Stimulated activated CD8-positive, alpha-beta memory T cell treated with anti-CD3 and anti-CD28 coated beads, Interleukin-7, amount 100 ng/mL, for 1 hour (primary cell): ENCODE measurements at places on chromosomes 11 and 22.

DNA sequence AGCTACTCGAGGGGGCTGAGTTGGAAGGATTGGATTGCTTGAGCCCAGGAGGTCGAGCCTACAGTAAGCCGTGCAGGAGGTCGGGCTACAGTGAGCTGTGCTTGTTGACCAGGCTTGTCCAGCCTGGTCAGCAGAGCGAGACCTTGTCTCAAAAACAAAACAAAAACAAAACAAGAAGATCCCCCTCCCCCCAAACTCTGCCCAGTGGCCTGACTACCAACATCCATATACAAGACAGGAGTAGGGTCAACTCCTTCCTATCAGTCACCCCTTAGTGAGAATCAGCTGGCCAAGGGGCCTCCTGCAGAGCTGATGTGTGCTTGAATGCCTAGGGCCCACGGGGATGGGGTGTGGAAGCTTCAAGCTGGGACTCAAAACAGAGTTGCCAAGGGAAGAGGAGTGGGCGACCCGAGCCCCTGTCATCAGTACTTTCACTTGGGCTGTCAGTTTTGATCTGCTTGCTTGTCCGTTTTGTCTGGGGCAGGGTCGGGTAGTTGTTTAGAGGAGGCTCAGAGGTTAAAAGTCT is 942 bp upstream of the TSPAN18 start:
- DNase-seq = no peak

DNA sequence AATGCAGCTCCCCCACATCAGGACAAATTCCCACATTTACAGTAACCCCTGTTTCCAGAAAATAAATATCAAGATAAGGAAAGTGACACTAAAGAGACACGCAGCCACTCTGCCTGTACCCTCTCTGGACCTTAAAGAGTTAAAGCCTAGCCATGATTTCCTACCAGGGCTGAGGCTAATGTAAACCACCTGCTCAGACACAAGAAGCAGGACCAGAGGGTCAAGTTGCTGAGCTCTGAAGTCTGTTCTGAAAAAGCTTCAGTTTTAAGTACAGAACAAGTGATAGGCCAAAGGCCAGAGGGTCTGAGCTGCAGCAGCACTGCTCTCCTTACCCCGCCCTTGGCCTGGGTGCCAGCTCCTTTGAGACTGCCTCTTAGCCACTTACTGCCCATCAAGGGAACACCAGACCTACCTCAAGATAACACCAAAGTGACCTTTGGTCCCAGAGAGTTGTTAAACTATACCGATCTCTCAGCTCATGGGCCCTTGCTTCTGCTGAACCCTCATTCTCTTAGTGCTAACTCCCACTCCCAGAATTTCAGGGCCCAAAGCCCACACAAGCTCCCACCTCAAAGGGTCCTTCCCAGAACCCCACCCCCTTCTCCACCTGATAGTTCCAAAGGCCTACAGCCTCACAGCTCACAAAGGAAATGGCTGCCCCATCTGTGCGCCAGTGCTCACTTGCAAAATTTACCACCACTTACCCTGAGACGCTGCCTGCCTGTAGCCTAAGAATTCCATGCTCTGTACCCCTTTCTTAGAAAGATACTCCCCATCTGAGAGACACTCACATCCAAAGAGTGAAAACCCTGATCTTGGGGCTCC is 40.5 kb downstream of the IL18BP start:
- DNase-seq = no peak

DNA sequence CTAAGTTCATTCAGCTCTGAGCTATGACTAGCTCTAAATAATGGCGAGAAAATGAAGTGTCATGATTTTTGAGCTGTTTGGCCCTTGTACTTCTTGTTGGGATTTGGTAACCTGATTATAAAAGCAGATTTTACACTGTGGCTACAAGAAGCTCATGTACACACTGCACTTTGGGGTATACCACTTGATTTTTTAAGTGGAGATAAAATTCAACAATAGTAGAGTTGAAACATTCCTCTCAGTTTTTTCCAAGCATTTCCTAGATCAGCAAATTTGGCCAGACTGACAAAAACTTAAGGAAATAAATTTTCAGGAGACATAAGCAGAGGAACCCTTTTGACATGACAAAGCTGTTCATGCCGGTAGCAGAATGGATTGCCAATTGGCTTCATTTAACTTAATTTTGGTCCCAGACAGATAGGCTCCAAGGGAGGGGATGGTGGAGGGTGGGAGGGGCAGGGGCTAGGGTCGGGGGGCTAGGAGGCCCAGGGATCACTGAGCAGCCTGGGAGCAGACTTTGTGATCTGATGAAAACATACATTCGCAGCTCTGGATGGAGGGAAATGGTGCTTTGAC is 575.9 kb downstream of the METTL15 start:
- no peak for DNase-seq

DNA sequence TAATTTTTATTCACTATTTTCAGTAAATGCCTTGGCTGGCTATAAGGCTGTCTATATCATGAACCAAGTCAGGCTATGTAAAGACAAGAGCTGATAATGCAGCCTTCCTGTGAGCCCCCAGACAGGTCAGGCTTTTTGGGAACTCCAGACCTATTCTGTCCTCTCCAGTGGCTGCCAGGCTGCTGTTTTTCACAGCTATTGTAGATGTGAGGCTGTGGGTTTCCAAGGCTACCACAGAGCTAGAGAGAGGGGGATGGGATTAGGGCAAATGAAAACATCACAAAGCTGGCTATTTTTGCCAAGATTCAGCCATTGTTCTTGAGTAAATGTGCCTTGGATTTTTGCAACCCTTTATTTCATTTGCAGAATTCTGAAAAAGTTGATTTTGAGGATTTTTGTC is 55.7 kb upstream of the SORL1-AS1 start:
- DNase-seq = no peak

DNA sequence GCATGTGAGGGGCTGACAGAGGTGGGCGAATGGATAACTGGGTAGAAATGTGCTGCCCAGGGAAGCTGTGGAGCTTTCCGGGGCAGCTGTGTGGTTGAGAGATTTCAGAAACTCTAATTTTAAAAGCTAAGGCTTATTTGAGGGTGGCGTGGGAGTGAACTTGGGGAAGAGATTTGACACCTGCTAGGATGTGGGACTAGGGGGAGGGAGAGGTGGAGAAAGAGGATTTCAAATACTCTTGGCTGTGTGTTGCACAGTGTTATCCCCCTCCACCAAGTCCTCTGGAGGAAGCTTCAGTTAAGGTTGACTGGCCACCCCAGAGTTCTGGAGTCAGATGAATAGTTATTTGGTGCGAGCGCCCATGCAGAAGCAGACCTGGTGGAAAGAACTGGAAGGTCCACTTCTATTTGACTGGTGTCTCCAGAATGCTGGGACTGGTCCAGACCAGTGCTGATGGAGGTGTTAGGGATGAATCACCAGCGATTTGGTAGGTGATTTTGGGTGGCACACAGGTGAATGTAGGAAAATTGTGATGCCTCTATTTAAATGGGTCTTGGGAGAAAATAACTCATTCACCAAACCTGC is 72.8 kb upstream of the ALX4 start:
- DNase-seq = no peak

- DNase-seq = no peak
Observed at GRCh38 chr11:8019314-8020243, 32.4 kb downstream of the EIF3F start.
